SHP77 treated with DMSO at 0.1 percent for 48 hours (cell line): ENCODE measurements at places on chromosomes 7 and 10.

- peak; percentile 15 for DNase-seq
These were observed 103.6 kb downstream of the SMURF1 start for GRCh38 chr7:99040104-99040958.

GRCh38 chr10:14385596-14386593 lies 55.2 kb upstream of the FRMD4A start:
- DNase-seq, result no peak

- DNase-seq, result no peak
These were observed 12.0 kb upstream of the GLCCI1 start for GRCh38 chr7:7956531-7957128.

- no peak for DNase-seq
These were observed 14.4 kb downstream of the CDC14C start for GRCh38 chr7:48938539-48939295.

DNA sequence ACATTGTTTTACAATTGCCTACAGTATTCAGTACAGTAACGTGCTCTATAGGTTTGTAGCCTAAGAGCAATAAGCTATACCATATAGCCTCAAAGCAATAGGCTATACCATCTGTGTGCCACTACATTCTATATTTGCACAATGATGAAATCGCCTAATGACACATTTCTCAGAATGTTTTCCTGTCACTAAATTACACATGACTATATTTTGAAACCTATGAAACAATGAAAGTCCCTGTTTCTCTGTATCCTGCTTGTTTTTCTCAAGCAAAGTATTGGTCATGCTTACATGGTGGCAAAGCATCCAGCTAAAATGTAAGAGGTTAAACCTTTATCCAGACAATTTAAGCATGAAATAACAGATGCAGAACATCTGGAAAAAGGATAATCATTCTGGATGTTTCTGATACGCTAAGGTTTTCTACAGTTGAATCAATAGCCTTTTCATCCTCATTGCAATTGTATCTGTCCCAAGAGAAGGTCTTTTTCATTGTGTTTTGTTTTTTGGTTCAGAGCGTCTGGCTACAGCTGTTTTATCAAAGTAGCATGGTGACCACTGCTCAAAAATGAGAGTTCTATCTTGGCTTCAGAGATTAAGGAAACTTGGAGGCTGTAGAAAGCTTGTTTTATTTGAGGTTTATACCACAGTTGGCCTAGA lies 81.7 kb downstream of the CSTF2T start:
- DNase-seq, result no peak

DNA sequence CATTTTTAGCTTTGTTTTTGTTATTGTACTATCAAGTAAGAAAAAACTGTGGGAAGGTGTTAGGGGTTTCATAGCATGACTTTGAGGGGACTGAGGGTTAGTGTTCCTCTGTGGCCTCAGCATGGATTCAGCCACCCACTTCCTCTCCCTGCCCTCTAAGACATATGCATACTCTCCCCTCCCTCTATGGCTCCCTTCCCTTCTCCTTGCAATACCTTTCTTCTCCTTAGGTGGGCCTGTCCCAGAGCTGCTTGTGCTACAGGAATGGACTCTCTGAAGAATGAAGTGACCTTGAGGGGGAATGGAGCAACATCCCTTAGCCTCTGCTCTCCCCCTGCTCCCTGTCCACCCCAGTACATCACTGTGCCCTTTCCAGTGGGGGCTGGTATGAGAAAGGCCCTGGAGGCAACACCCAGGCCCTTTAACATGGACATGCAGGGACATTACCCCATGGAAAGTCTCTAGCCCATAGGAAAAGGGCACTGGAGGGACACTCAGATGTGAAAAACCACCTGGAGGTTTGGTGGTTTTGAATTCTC lies 22.4 kb downstream of the CDH23 start:
- no peak for DNase-seq

DNA sequence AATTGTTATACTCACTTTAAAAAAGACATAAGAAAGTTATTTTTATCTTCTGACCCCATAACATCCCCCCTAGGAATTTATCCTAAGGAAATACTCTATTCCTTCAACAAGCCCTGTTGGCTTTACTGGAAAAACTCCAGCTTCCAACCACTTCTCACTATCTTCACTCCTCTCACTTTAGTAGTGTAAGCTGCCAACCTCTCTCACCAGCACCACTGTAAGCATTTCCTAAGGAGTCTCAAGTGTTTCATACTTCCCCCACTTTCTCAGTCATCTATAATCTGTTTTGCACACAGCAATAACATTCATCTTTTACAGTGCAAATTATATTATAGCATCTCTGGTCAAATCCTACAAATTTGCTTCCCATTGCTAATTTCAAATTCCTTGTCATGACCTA lies 45.8 kb downstream of the GPR85 start:
- DNase-seq, result no peak

- DNase-seq, result no peak
These were observed 197.5 kb upstream of the CSTF2T start for GRCh38 chr10:51896849-51897248.
